Hematopoietic multipotent progenitor cell treated with erythropoietin and hydrocortisone succinate and interleukin-3 and kit ligand, for 17 days (in vitro differentiated cells): ENCODE measurements at places on chromosomes 13 and 19.

DNA sequence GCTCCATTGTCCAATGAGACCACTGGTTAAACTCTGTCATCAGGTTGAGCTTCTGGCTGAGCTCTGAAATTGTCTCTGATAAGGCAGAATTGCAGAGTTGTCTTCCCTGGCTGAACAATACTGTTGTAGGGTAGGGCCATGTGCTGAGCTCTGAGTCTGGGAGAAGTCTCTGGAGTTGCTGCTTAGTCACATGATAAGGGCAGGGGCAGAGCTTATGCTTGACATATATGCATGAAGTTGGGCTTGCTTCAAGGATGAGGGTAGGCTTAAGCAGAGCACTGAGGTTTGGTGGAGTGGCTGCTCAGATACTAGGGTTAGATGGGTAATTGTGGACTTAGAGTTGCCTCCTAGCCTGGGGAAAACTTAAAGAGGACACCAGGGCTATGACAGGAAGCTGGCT lies 946.3 kb upstream of the MIR17HG start:
- DNase-seq = no peak

GRCh38 chr19:49590971-49591730 lies at the start of gene PRR12:
PRR12 (plus strand) TSS chr19:49591182; CDS start chr19:49591655, 473 bp downstream.
- peak; percentile 46 for DNase-seq

GRCh38 chr19:48836089-48837017 lies at the start of gene HSD17B14:
HSD17B14 (minus strand) TSS chr19:48836491; CDS start chr19:48836411, 80 bp downstream.
- peak; percentile 17 for DNase-seq

- peak; percentile 32 for DNase-seq
Measured at GRCh38 chr19:55165952-55166529, 372 bp downstream of the DNAAF3 start.

DNA sequence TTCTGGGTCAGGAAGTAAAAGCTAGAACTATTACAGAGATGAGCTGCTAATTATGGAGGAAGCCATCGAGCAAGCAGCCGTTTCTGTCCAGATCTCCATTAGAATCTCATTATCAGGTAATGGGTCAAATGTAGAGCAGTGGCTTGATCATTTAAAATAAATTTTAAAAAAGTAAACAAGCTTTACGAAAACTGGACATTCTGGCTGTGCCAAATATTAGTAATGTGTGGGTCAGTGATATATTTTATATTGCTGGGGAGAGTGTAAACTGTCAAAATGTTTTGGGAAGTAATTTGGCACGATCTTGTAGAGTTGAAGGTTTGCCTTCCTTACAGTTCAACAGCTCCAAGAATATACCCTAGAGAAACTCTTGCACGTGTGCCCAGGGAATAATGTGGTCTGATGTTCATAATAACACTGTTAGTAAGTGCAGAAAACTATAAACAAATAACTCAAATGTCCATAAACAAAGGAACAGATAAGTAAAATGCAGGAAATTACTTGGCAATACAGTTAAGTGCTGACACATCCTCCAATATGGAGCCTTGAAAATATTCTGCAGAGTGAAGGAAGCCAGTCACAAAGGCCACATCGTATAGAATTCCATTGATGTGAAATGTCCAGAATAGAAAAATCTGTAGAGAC lies 127.2 kb upstream of the UBL3 start:
- DNase-seq = no peak

DNA sequence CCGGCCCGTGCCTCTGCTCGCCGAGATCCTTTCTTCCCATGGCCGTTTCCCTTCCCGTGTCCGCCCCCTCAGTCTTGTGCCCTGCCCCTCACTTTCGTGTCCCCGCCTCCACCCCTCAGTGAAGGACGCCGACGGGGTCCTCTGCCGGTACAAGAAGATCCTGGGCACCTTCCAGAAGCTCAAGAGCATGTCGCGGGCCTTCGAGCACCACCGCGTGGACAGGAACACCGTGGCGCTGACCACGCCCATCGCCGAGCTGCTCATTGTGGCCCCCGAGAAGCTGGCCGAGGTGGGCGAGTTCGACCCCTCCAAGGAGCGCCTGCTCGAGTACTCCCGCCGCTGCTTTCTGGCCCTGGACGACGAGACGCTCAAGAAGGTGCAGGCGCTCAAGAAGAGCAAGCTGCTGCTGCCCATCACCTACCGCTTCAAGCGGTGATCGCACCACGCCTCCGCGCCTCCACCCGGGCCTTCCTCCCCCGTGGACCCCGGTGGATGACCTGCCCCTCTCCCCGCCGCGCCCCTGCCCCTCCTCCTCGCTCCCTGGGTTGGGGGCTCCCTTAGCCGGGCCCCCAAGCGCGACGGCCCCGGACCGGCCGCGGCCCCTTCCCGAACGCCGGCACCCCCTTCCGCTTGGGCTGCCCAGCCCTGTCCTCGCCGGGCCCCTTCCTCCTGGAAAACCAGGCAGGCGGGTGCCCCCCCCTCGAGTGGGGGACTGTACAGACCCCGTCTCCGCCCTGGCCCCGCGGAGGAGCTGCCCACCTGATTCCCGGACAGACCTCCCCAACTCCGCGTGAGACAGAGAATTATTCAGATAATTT lies 2.3 kb upstream of the U2AF2 start:
- DNase-seq = no peak

- no peak for DNase-seq
Measured at GRCh38 chr19:5913739-5914357, at the start of gene CAPS. CAPS (plus strand) TSS chr19:5914254; CDS start chr19:5914407, 153 bp downstream.

DNA sequence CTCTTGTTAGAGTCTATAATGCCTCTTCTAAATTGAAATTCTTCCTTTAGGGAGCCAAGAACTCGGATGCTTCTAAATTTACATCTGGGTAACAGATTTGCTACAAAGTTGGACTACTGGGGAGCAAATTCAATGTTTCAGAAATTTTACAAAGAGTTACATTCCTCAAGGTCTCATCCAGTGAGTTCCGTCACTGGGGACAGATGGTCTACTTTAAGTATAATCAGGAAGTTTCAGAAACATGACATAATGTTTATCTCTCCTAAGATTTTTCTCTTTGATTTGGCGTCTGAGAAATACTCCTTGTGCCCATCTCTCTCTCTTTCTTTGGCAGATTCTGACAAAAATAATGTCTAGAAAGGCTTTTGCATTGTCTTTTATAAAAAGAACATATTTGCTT lies 81.5 kb upstream of the MBNL2 start:
- no peak for DNase-seq

DNA sequence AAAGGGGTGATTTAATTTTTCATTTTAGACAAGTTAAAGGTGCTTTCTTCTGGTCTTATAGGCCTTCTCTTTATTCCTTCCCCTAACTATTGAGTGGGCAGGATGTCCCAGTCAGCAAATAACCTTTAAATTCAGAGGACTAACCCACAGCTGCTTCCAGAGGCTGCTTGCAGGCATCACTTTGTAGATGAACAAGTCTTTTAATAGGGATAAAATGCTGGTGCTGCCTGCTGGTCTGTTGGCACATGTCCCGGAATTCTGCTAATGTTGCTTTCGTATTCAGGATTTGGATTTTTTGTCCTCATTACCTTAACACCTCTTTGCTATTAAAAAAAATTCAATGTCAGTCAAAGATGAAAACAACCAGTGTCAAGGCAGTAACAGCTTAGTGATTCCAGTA lies 132.7 kb upstream of the KL start:
- DNase-seq = no peak

DNA sequence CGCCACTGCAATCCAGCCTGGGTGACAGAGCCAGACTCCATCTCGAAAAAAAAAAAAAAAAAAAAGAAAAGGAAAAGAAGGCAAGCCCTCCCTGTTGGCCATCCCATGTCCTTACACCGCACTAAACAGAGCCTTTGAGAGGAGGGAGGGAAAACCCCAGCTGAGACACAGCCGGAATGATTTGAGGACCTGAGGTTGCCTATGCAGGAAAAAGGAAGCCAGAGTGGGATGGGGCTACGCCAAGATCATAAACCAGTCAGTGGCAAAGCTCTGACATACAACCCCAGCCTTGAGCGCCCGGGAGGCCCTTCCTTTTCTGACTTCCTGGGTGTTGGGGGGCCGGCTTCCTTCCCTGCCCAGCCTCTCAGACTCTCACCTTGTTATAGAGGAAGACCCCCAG lies 12.5 kb upstream of the CHERP start:
- DNase-seq = no peak

DNA sequence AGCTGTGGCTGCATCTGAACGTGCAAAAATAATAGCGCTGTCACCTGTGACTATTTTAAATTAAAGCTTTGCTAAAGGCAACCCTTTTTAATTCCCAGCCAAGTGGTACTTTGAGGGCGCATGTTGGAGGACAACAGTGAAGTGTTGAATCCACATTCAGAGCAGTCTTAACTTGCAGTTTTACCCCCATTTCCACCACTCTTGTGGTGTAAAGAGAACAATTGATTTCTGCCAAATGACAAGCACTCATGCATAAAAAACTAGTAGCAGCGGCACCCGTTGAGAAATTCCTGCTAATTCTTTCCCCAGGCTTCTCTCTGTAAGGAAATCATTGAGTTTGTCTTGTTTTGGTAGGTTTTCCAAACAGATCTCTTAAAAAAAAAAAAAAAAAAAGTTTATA lies 1033.3 kb downstream of the EFNB2 start:
- DNase-seq = no peak

DNA sequence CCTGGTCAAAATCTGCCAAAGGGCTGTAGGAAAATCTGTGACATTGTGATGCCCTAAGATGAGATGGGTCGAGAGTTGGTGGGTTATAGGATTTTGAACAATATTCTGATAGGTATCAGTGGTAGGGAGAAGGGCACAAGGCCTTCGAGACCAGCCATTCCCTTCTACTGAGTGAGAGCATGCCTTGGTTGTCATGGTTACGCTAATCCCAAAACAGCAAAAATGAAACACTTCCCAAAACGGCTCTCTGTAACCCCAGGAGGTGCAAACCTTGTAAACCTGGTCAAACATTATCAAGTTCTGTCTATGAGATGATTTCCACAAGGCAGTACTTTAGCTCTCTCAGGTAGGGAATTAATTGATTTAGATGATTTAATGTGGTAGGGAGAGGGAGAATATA lies 158.7 kb upstream of the RNF113B start:
- DNase-seq = no peak

DNA sequence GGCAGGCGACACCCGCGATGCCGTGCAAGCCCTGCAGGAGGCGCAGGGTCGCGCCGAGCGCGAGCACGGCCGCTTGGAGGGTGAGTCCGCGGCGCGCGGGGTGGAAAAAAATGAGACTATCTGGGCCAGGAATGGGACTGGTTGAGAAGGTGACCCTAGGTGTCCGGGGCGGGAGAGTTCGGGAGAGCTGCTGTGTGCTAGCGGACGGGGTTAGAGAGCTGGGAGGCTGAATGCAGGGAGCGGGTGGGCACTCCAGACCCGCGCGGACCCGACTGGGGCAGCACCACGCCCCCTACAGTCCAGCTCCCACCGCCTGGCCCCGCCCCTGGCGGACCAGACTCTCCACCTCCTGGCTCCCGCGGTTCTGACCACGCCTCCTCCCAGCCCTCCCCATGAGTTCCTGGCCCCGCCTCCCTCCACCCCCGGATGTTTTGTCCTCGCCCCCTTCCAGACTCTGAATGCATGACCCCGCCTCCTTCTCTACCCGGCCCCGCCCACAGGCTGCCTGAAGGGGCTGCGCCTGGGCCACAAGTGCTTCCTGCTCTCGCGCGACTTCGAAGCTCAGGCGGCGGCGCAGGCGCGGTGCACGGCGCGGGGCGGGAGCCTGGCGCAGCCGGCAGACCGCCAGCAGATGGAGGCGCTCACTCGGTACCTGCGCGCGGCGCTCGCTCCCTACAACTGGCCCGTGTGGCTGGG lies 1.5 kb downstream of the CLEC11A start:
- peak; percentile 95 for DNase-seq

GRCh38 chr19:14440049-14440448 lies 6.9 kb downstream of the PKN1 start:
- DNase-seq = no peak

- no peak for DNase-seq
Measured at GRCh38 chr13:26497968-26498511, 59.4 kb upstream of the WASF3 start.

GRCh38 chr13:42393573-42394360 lies 121.8 kb downstream of the AKAP11 start:
- no peak for DNase-seq

DNA sequence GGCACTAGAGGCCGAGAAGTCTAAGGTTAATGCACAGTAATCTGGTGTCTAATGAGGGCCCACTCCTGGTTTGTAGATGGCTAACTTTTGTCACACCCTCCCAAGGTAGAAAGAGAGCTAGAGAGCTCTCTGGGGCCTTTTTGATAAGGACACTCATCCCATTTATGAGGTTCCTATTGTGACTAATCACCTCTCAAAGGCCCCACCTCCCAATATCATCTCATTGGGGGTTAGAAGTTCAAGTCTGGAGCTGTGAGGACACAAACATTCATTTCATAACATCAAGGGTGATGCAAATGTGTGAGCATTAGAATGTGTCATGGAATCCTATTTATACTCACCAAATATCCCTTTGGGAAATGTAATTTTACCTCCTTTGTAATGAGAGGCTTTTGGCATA lies 79.2 kb upstream of the SLC10A2 start:
- DNase-seq = no peak

- DNase-seq = no peak
Measured at GRCh38 chr13:57918086-57918485, 286.5 kb downstream of the PCDH17 start.

DNA sequence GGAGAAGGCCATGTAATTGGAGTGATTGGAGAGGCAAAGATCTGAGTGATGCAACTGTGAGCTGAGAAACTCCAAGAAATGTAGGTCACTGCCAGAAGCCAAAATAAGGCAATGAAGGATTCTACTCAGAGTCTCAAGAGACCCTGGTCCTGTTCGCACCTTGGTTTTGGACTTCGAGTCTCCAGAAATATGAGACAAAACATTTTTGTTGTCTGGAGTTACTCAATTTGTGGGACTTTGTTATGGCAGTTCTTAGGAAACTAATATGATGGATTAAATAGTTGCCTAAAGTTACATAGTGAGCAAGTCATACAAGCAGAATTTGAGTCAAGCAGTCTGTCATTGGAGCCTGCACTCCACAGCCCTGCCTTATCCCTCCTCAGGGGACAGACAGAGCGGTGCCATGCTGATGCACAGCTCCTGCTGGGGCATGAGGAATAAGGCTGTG lies 104.2 kb downstream of the ITGBL1 start:
- no peak for DNase-seq

DNA sequence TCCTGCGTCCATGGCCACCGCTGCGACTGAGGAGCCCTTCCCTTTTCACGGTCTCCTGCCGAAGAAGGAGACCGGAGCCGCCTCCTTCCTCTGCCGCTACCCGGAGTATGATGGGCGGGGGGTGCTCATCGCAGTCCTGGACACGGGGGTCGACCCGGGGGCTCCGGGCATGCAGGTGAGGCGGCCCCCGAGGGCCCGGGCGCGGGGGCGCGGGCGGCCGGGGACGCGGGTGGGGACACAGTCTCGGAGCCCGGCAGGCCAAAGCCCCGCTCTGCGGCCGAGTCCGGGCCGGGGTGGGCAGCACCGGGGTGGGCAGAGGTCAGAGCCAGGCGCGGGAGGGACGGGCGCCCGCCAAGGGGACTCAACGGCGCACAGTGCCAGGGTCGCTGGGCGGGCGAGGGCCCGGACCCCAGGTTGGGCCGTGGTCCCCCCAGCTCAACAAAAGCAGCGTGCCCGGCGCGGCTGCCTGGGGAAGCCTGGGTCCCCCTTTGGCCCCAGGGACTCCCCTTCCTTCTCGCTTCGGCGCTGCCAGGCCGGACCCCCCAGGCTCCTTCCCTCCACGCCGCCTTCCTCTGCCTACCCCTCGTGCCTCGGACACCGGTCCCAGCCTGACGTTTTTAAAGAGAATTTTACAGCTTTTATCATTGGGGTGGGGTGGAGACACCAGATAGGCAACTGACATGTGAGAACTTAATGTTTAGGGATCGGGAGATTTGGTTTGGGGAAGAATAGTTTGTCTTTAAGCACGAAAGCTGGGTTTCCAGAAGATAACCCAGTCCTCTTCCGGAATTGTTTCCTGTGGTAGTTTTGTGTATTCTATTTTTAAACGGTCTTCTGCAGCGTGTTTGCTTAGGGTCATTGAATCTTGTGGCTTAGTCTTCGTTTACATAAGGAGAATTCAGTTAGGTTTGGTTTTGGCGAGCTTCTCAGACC lies 509 bp downstream of the TPP2 start:
- DNase-seq = peak; percentile 36
